ENCODE measurements at places on chromosomes 5 and 9.

GRCh38 chr5:134794082-134794481 lies 35.5 kb downstream of the DDX46 start:
- no peak for DNase-seq

GRCh38 chr9:76855015-76855414 lies 50.9 kb downstream of the PRUNE2 start:
- no peak for DNase-seq

GRCh38 chr5:75368391-75368790 lies 31.4 kb downstream of the HMGCR start:
- DNase-seq = no peak

GRCh38 chr9:130213911-130214761 lies 41.9 kb downstream of the NCS1 start:
- DNase-seq = no peak

GRCh38 chr5:97443740-97444139 lies 260.7 kb upstream of the RIOK2 start:
- no peak for DNase-seq

DNA sequence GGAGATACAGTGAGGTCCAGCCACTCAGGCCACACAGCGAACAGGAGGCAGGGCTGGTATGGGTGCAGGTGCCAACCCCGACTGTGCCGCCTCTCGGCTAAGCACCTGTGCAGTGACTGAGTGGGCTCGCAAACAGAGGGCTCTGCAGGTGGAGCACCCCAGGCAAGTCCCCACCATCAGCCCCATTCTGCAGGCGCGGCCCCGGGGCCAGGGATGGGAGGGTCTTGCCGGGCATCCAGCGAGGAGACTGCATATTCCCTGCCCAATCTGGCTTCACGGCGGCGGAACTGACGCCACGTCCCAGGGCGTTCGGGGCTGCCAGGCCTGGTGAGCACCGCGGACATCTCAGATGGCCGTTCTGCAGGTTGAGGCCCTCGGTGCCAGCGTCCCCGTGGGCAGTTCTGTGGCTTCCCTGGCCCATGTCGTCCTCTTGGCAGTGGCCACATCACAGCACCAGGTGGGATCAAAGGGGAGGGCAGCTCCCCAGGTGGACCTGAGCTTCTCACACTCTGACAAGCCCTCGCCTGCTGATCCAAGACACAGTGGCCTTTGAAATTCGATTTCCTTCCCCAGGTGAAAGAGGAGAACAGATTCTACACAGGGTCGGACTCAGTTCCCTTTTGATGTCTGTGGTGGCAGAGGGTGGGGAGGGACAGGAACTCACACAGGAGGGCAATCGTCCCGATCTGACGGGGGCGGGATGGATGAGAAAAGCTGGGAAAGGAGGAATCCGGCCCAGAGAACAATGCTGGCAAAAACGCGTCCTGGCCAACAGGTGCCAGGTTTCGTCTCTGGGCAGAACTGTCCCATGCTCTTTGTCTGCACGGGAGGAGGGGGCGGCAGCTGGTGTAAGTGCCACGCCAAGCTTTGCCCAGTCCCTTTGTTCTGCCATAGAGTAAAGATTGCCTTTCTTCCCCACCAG lies 18.8 kb downstream of the DBH start:
- no peak for DNase-seq

DNA sequence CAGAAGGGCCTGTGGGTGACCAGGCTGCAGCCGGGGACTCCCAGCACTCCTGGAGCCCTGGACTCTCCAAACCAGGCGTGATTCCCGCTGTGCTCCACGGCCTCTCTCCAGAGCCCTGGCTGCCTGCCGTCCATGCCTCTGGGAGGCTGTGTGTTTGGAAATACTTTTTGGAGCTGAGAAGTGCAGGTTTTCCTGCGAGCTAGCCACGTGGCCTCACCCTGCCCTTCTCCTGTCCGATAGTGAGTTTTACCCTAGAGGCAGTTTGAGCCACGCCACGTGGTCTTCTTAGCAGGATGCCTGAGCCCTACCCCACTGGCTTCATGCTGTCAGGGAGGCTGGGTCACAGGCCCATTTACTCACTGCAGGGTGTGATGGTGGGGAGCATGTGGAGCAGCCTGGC lies 71.3 kb downstream of the COL5A1 start:
- DNase-seq = no peak

- DNase-seq = no peak
Measured at GRCh38 chr5:10653043-10653442, 89.2 kb downstream of the ANKRD33B start.

GRCh38 chr5:10733426-10733825 lies 27.6 kb downstream of the DAP start:
- DNase-seq = no peak

DNA sequence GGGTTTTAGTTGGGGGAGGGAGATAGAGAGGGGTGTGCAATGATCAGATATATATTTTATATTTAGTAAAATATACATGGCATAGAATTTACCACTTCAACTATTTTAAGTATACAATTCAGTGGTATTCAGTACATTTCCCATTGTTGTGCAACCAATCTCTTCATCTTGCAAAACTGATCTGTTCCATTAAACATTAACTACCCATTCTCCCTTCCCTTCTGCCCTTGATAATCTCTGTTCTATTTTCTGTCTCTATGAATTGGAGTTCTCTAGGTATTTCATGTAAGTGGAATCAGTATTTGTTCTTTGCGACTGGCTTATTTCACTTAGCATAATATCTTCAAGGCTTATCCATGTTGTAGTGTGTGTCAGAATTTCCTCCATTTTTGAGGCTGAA lies 38.6 kb downstream of the TGFBI start:
- DNase-seq = no peak

DNA sequence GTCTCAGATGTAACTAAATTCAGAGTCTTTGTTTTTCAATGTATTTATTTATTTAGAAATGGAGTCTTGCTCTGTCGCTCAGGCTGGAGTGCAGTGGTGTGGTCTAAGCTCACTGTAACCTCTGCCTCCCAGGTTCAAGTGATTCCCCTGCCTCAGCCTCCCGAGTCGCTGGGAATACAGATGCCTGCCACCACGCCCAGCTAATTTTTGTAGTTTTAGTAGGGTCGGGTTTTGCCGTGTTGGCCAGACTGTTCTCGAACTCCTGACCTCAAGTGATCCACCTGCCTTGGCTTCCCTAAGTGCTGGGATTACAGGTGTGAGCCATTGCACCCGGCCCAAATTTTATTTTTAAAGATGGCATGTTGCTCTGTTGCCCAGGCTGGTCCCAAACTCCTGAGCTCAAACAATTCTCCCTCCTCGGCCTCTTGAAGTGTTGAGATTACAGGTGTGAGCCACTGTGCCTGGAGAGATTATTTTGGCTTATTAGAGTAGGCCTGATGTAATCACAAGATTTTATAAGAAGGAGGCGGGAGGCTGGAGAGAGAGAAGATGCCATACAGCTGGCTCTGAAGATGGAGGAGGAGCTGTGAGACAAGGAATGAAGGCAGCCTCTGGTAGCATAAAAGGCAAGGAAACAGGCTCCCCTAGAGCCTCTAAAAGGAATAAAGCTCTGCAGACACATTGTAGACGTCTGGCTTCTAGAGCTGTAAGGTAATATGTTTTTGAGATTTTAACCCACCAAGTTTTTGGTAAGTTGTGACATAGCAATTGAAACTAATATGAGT lies 12.9 kb upstream of the KLF9 start:
- no peak for DNase-seq

- no peak for DNase-seq
Measured at GRCh38 chr5:36310138-36310537, 8.4 kb upstream of the RANBP3L start.

DNA sequence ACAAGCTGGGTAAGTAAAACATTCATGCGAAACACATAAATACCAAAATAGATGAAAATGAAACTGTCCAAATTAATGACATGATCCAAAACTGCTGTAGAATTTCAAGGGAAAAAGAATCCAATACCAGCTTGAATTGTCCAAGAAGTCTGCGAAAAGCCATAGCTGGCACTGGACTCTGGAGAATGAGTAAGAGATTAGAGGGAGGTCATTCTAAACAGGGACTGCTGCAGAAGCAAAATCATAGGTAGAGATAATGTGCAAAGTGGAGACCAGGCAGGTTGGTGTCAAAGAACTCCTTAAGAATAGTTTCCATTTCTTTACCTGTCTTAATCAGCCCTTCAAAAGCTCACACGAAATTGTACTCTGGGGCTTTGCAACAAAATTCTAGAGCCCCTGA lies 162.5 kb downstream of the NFIB start:
- no peak for DNase-seq

DNA sequence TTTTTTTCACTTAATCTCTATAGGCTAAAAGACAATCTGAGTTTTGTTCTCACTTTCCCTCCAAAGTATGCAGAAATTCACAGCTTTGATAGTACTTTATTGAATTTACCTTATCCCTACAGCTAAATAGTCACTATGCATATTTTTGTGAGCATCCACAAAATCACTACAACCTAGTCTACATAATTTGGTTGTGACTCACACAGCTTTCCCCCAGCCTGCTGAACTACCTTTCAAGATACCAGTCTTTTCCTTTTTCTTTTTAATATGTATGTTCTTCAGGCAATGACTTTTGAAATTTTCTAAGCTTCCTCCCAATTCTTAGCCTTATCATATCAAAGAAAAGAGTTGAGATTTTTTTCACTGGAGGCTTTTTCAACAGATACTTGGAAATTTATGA lies 347.3 kb upstream of the CDH6 start:
- no peak for DNase-seq

- no peak for DNase-seq
Measured at GRCh38 chr9:69149321-69149807, 24.7 kb upstream of the TJP2 start.

DNA sequence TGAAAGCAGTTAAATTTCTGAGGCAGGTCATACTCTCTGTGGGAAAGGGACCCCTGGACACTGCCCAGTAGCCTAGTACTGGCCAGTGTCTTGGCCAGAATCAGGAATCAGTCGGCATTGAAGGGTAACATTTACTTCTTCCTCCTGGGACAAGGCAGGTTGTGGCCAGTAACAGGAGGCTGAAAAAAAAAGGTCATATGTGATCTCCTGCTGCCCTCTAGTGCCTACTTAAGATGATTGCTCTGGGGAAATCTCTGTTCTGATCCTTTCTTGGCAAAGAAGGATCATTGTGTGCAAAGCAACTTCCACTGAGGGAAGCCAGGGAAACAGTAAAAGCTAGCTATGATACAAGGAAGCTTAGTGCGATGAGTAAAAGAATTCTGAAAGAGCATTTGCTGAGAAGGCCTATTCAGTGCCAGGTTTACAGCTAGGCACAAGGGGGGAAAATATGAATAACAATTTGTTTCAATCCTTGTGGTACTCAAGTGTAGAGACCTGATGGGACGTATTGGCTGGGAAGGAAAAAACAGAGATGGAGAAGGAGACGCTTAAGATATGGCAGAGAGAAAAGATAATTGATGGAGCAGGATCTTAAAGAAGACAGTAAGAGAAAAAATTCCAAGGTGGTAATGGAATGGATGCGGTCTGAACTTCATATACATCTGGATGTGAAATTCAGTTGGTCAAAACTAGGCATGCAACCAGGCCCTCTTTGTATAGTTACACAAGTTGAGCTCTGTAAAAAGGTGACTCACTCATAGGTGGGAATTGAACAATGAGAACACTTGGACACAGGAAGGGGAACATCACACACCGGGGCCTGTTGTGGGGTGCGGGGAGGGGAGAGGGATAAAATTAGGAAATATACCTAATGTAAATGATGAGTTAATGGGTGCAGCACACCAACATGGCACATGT lies 25.8 kb upstream of the TRIM32 start:
- no peak for DNase-seq

GRCh38 chr5:116872986-116873385 lies 298.4 kb upstream of the SEMA6A start:
- DNase-seq = no peak

GRCh38 chr5:172630986-172631385 lies 10.1 kb upstream of the NEURL1B start:
- DNase-seq = no peak

GRCh38 chr9:124420991-124421543 lies 5.8 kb upstream of the PSMB7 start:
- DNase-seq = no peak

All from stimulated activated CD4-positive, alpha-beta T cell treated with anti-CD3 and anti-CD28 coated beads, Interleukin-1b, Interleukin-23, amount 100 ng/mL, for 4 hours (primary cell).